Calu3 (cell line): ENCODE measurements at places on chromosomes 16 and 17.

DNA sequence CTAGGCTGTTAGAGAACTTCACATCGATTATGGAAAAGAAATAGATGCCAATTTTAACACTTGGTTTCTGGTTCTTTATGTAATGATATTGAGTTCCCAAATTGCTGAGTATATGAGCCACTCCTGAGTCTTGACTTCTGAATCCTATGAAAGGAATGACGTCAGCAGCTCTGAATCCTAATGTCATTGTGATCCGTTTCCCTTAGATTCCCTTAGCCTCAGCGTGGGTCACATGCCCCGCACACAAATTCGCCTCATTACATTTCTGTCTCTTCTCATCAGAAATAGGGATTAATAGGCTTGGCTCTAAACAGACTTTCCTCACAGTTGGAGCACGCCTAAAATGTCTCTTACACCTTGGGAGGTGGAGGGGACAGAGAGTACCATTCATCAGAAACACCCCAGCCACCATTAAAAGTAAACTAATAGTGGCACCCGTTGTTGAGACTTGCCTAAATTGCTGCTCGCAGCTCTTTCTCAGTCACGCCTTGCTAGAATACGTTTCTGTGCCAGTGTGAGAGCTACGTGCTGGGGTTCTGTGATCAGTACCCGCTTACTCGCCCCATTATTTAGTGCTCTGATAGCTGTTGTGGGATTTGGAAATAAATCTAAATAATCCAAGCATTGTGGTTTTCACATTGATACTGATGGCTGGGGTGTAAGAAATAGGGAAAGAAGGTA is 7.1 kb downstream of the MRM3 start:
- no peak for DNase-seq

GRCh38 chr17:76912421-76913164 is 44.4 kb downstream of the MGAT5B start:
- no peak for DNase-seq

- DNase-seq, result no peak
These were observed 16.5 kb downstream of the ZP2 start for GRCh38 chr16:21194771-21195301.

GRCh38 chr16:16022683-16023064 is 73.3 kb downstream of the ABCC1 start:
- DNase-seq, result no peak

DNA sequence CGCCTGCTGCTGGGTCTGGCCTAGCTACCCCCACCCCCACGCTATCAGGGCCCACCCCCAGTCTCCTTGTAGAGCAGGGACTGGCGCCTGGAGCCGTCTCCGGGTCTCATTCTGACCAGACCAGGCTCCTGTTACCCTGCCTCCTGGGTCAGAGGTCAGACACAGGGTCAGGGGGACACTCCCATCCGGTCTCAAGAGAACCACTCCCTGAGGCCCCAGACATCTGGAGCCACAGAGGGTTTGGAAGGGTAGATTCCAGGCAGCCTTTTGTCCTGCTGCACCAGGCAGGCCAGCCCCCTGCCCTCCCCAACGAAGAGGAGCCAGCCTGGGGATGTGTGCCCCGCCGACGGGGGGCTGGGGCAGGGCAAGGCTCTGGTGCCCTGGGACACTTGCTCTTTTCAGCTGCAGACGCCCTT is 944 bp upstream of the WFIKKN1 start:
- no peak for DNase-seq

DNA sequence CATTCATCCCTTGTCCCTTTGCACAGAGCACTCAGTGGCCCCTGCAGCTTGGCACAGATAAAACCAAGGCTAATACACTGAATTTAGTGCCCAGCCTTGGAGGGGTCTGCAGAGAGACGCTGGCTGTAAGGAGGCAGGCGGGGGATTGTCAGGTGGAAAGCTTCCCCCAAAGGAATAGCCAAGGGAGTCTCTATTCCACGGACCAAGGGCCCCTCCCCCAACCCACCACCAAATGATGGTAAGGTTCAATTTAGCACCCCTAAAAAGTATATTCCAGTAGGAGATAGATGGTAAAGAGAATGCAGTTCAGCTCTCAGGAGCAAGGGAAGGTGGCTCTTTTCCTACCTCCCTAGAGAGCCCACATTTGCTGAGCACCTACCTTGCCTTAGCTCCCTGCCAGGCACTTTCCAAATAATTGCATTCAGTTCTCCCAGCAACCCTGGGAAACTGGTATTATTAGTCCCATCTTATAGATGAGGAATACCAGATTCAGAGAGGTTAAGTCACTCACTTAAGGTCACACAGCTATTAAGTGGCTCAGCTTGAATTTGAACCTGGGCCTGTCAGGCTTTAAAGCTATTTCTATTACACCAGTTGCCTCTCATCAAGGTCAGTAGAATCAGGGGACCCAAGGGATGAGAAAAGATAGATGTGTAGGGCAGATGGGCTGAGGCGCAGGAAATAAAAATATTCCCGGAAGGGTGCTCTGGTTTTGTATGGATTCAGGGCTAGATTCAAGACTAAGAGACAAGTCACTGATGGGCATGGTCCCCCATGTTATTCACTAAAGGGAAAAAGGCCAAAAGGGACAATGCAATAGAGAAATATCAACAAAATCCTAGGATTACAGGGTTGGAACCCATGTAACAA is 20.0 kb upstream of the ZFHX3 start:
- DNase-seq, result no peak

- no peak for DNase-seq
These were observed 3.1 kb downstream of the SPNS3 start for GRCh38 chr17:4436846-4437245.

- no peak for DNase-seq
These were observed 177.7 kb downstream of the MYO1D start for GRCh38 chr17:32699247-32699646.
